Left kidney (tissue), 8 donors: ENCODE measurements at places on chromosomes 4 and X. TPM values are rescaled to one million over a fixed set of nuclear protein-coding genes. Genes with fewer than 3 reads are reported as not detected.

DNA sequence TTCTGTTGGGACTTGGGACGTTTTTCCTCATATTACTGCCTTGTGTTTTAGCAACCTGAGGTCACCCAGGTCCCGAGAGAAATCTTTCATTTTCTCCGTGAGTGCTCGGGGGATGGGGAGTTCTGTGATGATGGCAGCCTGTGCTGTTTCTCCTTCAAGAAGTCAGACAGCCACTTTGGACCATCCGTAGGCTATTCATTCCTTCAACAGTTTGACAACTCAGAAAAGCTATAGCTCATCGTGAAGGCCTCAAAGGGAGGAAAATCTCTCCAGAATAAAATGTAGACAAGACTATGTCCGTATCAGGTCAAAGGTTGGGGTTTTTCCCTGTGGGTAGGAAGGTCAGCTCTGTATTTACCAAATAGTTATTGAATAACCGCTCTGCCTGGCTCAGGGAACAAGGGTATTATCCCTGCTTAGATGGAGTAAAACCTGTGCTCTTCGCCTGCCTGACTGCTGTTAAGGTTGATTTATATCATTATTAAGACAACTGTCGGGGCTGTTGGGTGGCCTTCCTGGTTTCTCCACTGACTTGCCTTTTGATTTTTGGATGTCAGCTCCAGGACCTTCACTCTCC lies 36.6 kb downstream of the FAM114A1 start:
- no peak for DNase-seq

GRCh38 chr4:140256941-140257340 lies 103.0 kb upstream of the MAML3 start:
- no peak for DNase-seq

DNA sequence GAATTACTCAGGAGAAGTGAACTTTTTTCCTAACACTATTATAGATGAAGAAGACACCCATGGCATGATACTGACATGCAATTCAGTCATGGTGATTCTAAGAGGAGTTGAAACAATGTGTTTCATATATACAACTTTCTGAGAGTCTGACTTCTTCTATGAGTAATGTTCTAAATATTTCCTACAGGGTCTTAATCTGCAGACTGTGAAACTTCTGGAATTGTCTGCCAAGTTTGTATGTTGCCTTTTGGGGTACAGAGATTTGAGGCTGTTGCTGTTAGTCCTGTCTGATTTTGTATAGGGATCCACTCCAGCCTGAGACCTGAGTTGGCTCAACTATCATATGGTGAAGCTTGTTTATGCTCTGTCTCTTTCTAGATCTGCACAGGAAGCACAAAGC lies 160.6 kb upstream of the GATB start:
- no peak for DNase-seq

GRCh38 chr4:149120331-149121022 lies 678.3 kb upstream of the NR3C2 start:
- no peak for DNase-seq

GRCh38 chr4:135545616-135546317 lies 1344.2 kb upstream of the PABPC4L start:
- DNase-seq = no peak

DNA sequence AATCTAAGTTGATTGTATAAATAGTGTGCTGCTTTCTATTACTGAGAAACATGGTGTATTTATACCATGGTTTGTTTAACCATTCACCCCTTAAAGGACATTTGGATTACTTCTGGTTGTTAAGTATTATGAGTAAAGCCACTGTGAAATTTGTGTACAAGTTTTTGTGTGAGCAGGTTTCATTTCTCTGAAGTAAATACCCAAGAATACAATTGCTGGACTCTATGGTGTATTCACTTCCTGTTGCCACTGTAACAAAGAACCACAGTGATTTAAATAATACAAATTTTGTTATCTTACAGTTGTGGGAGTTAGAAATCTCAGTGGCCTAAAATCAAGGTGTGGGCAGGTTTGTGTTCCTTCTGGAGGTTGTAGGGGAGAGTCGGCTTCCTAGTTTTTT lies 869.6 kb downstream of the CCSER1 start:
- no peak for DNase-seq

- no peak for DNase-seq
Measured at GRCh38 chr4:14168919-14169318, 541.4 kb upstream of the BOD1L1 start.

DNA sequence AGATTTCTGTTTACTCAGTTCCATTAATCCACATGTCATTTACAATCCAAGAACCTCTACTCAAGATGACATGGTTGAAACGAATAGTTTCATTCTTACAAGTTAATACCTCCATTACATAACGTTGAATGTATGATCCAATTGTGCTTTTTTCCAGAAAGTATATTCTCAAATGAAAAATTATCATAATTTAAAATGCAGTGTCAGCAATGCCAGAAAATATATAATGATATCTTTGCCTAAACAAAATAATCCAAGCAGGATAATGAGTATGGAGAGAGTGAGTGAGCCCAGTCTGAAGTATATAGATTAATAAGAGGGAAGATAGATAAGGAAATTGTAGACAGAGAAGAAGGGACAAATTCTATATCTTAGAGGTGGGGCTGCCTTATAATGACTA lies 505.0 kb downstream of the CENPC start:
- no peak for DNase-seq

GRCh38 chr4:123444290-123444731 lies 47.7 kb downstream of the SPRY1 start:
- peak; percentile 78 for DNase-seq

GRCh38 chr4:124936427-124936826 lies 223.9 kb upstream of the ANKRD50 start:
- DNase-seq = peak; percentile 39

GRCh38 chrX:10577853-10578252 lies 42.5 kb downstream of the MID1 start:
- no peak for DNase-seq

GRCh38 chrX:120755066-120755846 lies 120.4 kb downstream of the CT47B1 start:
- no peak for DNase-seq

DNA sequence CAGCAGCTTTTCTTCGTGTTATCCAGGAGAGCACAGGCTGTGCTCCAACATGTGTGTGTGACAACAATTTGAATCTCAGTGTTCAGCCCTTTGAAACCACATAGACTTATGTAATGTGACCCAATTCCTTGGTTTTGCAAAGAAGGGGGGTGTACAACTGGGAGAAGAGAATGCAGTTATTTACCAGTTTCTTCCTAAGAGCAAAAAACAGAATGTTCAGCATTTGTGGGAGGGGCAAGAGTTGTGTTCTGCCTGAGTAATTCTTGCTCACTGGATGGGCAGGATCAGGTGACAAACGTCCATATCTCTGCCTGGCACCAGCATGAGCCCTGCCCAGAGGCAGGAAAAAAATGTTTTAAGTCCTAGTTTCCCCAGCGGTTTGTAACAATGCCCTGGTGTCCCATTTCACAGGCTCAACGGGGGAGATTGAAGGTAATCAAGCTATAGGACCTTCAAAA lies 72.0 kb downstream of the PRPS1 start:
- no peak for DNase-seq

GRCh38 chr4:114494246-114494803 lies 104.3 kb upstream of the UGT8 start:
- DNase-seq = no peak

- DNase-seq = peak; percentile 48
Measured at GRCh38 chr4:81631958-81632441, 160.3 kb upstream of the RASGEF1B start.

GRCh38 chr4:185384930-185385331 lies 10.8 kb downstream of the LRP2BP start:
- DNase-seq = peak; percentile 49

GRCh38 chrX:68432648-68433047 lies 647 bp downstream of the OPHN1 start:
- peak; percentile 4 for DNase-seq

DNA sequence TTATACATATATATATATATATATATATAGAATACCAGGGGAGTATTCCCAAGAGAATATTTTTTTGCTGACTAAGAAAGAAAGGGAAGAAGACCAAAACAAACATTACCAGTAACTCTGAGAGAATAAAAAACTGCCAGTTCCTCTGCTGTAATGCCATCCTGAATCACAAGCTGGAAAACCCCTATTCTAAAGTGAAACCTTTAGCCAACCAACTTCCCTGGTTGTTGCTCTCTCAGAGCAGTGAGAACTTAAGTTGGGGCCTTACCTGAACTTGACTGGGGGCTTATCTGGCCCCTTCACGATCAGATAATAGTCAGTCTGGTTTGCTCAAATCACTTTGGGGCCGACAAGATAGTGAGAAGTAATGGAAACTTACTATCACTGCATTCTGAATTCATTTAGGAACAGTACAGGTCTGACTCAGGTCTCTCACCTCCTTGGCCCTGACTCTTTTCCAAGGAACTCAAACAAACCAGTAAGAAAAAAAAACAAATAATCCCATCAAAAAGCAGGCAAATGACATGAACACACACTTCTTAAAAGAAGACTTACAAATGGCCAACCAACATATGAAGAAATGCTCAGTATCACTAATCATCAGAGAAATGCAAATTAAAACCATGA lies 62.5 kb downstream of the CD40LG start:
- no peak for DNase-seq

GRCh38 chr4:99857307-99857706 lies 36.9 kb downstream of the LAMTOR3 start:
- DNase-seq = no peak

DNA sequence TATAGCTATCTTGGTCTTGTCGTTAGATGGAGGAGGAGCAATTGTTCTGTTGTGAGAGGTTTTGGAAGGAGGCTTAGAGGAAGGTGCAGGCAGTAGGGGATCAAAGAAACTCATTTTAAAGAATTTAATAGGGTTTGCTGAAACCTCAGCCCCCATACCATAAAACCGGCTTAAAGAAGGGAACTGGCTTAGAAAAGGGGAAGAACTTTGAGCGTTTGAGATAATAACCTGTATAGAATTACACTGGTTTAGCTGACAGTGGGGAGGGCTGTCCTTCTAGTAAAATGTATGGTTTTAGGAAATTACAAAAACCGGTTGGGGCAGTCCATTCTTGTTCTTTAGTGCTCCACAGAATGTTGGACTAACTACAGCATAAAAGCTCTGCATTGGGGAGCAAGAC lies 128.1 kb downstream of the KDM6A start:
- DNase-seq = peak; percentile 19

- DNase-seq = no peak
Measured at GRCh38 chr4:163610648-163611047, 116.2 kb downstream of the TMA16 start.

GRCh38 chr4:180391613-180392012 lies 1851.6 kb upstream of the TENM3 start:
- no peak for DNase-seq

GRCh38 chrX:70970482-70970995 lies 39.6 kb upstream of the SLC7A3 start:
- DNase-seq = peak; percentile 17

- DNase-seq = no peak
Measured at GRCh38 chr4:104248726-104249125, 246.0 kb downstream of the CXXC4 start.

DNA sequence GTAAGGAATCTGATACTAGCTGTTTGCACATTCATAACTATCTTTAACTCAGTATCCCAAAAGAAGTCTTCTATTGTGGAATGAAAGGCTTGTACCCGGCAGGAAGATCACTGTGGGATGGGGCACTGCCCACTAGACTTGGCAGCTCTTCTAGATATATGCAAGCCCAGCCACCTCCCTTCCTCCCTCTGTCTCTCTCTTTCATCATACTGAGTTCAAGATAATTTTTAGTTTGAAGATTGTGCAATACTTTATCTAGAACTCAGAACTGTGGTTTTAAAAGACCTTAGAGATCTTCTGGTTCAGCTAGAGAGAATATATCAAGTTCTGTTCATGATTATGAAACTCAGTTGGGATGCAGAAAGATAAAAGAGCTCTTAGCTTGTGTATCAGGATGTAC lies 22.5 kb upstream of the GPR34 start:
- no peak for DNase-seq

DNA sequence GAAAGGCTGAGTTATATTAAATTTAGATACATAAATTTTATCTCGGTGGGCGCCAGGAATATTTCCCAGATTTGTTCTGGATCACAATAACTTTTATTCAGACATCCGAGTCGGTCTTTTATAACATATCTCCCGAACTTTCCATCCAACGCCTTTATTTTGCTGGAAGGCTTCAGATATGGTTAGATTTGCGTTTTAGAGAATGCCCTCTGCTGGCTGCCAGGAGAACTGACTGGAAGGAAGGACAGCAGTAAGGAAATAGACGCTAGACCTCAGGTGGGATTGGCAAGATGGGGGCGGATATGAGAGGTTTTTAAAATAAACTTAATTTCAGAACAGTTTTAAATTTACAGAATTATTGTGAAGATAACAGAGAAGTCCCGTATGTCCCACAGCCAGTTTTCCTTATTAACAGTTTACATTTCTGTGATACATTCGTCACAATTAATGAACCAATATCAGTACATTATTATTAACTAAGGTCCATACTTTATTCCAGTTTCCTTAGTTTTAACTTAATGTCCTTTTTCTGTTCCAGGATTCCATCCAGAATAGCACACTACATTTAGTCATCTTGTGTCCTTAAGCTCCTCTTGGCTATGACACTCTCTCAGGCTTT lies 4.6 kb upstream of the KANTR start:
- DNase-seq = no peak

GRCh38 chr4:6257247-6258025 lies 12.2 kb upstream of the WFS1 start:
- DNase-seq = no peak

SHROOM4 gene
- polyA plus RNA-seq = 22.0 TPM

APBB2 gene
- 67.7 TPM for polyA plus RNA-seq

BEX5 gene
- 12.9 TPM for polyA plus RNA-seq

UTP14A gene
- polyA plus RNA-seq = 28.1 TPM

SMIM10 gene
- 10.5 TPM for polyA plus RNA-seq

GPR78 gene
- polyA plus RNA-seq = 1.1 TPM

CPZ gene
- polyA plus RNA-seq = 18.9 TPM

ARHGAP24 gene
- 110 TPM for polyA plus RNA-seq

KCNIP4 gene
- polyA plus RNA-seq = 13.0 TPM

BEX1 gene
- polyA plus RNA-seq = 60.3 TPM

ZNF711 gene
- polyA plus RNA-seq = 96.3 TPM

MBTPS2 gene
- 35.2 TPM for polyA plus RNA-seq
